ENCODE measurements at places on chromosomes 1 and 21.

- no peak for DNase-seq
Measured at GRCh38 chr1:107378866-107379265, 238.0 kb downstream of the NTNG1 start.

GRCh38 chr1:38451541-38451993, 405.0 kb upstream of the POU3F1 start:
- no peak for DNase-seq

DNA sequence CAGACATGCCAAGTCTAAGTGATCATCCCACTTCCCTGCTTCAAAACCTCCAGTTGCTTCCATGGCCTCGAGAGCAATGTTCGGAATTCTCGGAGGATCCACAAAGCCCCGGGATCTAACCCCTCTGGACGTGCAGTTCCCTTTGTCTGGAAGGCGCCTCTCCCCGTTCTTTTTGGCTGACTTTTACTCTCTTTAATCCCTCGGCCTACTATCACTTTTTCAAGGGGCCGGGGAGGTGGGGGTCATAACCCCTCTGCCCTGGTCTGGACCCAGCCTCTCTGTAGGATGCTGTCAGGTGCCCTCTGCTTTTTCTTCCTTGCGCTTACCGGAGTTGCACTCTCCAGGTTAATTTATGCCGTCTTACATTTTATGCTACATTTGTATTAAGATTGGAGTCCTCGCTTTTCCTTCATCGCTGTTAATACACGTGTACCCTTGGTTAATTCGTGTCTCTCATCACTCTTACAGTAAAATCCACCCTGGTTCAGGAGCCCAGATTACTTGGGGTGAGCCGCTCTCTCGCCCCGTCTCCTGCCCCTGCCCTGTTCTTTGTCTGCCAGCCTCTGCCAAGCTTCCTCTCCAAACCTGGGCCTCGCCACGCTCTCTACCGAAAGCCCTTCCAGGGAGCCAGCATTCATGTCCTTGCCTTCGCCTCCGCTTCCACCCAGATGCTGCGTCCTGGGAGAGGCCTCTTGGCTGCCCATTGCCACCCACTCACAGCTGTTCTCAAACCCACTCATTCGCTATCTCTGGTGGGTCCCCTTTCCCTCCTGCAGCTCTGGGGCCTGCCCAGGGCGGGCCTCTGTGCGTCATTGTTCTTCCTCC, 448.6 kb downstream of the CAMTA1 start:
- DNase-seq = no peak

- DNase-seq = no peak
Measured at GRCh38 chr1:93734999-93735398, 53.4 kb upstream of the BCAR3 start.

GRCh38 chr1:6392809-6393399, 663 bp downstream of the ACOT7 start:
- no peak for DNase-seq

DNA sequence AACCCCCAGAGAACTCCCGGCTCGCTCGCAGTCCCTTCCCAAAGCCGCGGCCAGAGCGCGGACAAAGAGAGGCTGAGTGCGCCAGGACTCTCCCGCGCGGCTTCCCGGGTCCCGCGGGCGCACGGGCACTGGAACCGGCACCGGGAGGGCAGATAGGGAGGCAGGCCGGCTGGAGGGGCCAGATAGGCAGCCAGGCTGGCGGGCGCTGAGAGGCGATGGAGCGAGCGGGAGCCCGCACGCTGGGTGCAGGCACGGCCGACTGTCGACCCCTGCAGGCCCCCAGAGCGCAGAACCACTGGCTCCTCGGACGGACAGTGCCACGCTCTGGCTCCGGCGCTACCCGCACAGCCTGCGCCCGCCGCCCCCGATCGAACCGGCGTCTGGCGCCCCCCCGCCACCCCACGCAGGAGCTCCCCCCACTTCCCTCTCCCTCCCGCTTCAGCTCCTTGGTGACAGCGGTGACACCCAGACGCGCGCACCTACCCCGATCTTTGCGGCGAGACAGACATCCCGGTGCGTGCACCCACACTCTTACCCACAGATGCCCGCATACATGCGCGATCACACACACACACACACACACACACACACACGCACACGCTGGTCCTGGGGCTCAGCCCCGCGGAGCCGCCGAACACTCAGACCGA, 534 bp downstream of the SLC6A9 start:
- peak; percentile 76 for DNase-seq

GRCh38 chr1:232440325-232441035, 189.5 kb downstream of the SIPA1L2 start:
- no peak for DNase-seq

- no peak for DNase-seq
Measured at GRCh38 chr1:174953285-174954072, 46.3 kb upstream of the CACYBP start.

DNA sequence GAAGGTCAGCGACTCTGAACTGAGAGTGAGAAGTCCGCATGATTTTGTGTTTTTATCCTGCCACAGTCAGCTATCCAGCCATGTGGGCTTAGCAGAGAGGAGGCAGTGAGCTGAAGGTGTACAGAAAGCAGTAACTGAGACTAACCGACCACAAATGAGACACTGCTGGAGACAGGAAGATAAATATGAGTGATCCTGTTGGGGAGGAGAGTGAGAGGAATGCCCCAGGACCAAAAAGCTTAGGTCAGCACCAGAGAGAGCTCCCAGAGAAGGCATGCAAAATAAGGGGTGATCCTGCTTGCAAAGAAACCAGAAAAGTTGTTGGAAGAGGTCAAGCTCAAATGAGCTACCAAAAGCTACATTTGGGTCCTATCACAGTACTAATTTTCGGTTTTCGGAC, 63.7 kb downstream of the HLCS start:
- no peak for DNase-seq

- no peak for DNase-seq
Measured at GRCh38 chr1:222522105-222522915, 25.6 kb downstream of the HHIPL2 start.

DNA sequence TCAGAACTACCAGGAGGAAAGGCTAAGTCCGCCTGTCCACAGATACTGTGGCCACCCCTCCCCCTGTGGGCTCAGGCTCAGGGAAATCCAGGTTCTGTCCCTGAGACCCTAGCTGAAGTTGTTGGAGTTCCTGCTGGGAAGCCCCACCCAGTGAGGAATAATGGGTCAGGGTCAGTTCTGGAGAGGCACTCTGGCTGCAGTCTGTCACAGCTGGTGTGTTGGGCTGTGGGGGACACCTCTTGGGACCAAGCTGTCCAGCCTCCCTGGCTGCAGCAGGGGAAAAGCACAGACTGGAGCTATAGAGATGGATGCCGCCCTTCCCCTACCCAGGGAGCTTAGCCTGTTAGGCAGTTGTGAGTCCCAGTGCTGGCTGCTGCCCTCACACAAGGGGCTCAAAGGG, 65.1 kb upstream of the RGS21 start:
- no peak for DNase-seq

GRCh38 chr1:82598337-82598736, 797.6 kb downstream of the ADGRL2 start:
- no peak for DNase-seq

DNA sequence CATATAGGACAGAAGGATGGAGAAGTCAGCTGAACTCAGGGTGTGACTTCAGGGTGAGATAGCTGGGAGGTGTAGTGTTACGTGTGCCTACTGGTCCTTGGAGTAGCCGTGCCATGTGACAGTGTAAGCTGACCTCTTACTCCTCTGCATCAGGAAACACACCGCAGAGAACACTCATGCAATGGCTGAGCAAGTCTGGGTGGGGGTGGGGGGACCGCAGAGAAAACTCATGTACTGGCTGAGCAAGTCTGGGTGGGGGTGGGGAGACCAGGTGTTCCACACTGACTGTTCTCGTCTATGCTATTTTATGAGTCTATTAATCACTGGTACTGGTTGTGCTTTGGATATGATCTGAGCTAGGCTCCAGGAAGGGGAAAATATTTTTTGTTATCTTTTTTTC, 233.1 kb downstream of the PAPPA2 start:
- no peak for DNase-seq

- no peak for DNase-seq
Measured at GRCh38 chr1:51957618-51958017, 32.9 kb downstream of the RAB3B start.

GRCh38 chr21:43193651-43194302, 25.0 kb downstream of the CRYAA start:
- DNase-seq = peak; percentile 14

DNA sequence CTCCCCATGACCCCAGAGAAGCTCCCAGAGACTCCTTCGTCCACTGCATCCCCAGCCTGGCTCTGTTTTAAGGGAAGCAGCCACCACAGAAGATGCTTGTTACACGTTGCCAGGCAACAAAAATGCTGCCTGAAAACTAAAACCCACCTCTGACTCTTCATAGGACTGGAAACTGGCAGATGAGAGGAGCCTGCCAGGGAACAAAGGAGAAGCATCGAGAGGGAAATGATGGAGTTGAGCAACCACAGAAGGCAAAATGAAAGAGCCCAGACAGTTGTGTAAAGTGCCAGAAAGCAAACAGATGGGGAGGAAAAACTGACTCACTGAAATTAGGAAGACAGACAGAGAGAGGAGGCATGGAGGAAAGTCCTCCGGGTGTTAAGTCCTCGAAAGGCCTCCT, 118.4 kb downstream of the KCNN3 start:
- DNase-seq = no peak

DNA sequence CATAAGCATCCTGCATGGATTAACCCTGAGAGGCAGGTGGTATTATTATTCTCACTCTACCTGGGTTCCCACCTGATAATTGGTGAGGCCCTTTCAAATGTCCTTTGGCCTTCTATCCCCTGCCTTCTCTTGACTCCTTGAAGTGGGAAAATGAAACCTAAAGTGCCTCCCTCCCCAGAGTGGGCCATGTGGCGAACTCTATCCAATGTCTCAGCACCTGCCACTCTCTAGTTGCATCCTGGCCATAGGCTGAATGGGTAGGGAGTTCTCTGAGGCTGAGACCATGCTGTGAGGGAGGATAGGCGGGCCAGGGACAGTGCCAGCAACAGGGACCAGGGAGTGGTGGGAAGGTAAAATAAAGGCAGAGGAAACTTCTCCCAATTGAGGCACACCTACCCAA, 35.3 kb downstream of the ELF3 start:
- no peak for DNase-seq

- no peak for DNase-seq
Measured at GRCh38 chr1:64242895-64243756, 39.7 kb downstream of the UBE2U start.

- DNase-seq = no peak
Measured at GRCh38 chr1:81490614-81491013, 310.1 kb upstream of the ADGRL2 start.

DNA sequence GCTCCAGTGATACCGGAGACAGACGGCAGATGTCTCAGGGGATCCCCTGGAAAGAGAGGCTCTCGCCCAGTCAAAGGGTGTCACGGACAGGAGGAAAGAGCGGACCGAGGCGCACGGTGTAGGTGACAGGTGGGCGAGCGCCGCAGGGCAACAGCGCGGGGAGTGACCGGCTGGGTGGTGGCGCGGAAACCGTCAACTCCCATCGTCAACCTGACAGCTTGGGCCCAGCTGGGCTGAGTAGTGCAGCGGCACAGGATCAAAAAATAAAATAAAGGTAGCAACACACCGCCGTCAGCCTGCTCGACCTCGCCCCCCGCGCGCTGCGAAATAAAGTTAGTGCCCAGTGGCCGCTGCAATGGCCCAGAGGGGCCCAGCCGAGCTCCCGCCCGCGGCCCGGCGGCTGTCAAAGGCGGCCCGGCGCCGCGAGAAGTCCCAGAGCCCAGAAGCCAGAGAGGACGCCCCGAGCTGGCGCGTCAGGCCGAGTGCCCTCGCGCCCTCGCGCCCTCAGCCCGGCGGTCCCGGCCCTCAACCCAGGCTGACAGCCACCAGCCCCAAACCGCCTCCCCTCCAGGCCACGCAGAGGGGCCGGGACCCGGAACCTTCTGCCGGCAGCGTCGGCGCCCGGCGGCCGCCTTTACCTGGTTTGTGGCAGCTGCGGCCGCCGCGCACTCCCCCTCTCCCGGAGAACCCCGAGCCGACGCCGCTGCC, at the start of gene LYST:
Gene LYST (minus strand): TSS at position 702 of the 708 bp plus-strand sequence. CDS start 36,489 bp downstream, outside the sequence.
- peak; percentile 73 for DNase-seq

- DNase-seq = no peak
Measured at GRCh38 chr1:8267307-8267706, 50.6 kb upstream of the SLC45A1 start.

GRCh38 chr1:6343506-6344405, 49.8 kb downstream of the ACOT7 start:
- DNase-seq = peak; percentile 66

DNA sequence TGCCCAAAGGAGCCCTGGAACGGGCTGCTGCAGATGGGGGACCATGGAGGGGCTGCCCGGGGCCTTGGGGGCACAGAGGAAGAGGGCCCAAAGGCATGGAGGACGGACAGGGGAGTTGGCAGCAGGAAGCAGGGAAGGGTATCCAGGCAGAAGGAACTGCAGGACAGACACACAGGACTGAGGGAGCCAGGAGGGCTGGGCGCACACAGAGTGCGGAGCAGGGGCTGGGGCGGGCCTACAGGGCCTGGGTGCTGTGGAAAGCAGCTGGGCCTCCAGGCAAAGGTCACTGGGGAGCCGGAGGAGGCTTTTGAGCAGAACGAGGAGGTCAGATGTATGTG, 28.1 kb downstream of the KRTAP10-1 start:
- DNase-seq = no peak

DNA sequence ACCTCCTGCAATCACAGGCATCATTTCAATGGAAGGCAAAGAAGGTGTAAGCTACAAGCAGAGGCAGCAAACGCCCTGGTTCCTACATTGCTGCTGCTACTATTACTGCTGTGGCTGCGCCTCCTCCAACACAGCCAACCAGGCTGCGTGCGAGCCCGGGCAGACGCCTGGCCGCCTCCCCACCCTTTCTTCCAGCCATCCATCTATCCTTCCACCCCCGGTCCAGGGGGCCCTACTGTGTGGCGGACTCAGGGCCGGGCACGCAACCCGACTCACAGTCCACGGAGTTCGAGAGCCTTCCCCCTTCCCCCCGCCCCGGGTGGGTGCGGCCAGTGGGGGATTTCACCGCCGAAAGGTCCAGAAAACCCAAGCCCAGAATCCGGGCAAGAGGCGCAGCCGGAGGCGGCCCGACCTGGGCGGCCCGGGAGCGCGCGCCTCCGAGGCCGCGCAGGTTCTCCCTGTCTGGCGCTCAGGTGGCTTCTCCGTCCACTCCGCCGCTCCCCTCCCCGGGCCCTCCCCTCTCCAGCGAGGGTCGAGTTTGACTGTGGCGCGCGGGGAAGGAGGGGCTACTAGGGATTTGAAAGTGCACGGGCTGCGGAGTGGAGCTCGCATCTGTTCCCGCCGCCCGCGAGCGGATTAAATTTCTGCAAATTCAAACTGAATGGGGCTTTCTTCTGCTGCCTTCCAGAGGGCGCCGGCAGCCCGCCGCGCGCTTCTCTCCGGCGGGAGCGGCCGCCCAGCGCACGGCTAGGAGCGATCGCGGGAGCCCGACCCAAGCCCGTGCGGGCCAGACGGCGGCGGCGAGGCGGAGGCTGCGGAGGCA, at the start of gene HUNK:
Gene HUNK (plus strand): TSS at position 569 of the 823 bp plus-strand sequence. CDS start 655 bp downstream, outside the sequence.
- DNase-seq = peak; percentile 49

DNA sequence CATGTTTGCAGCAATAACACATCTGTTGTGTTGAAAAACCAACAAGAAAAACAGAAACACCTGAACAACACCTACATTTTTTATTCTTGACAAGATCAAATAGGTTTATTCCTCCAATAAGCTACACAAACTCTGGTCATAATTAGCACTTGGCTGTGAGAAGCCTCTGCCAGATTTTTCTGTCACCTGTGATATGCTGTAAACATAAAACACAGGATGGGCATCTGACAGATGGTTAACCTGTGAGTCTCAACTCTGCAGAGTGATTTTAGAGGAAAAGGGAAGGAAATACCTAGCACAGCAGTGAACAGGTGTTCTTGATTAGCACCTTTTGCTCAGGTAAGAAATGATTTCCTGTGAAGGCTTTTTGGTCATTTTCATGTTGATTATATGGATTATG, 175.4 kb upstream of the COA6 start:
- DNase-seq = no peak
